Stimulated activated naive CD4-positive, alpha-beta T cell treated with Interleukin-2 at 50 U/mL for 16 hours (primary cell): ENCODE measurements at places on chromosomes 13 and 19.

GRCh38 chr13:40230833-40231266 is 435.6 kb downstream of the FOXO1 start:
- no peak for DNase-seq

GRCh38 chr19:41876847-41877832 is at the start of gene CD79A:
Gene CD79A, plus strand, starts transcription at chr19:41877279. Its CDS starts 26 bp downstream, at chr19:41877305.
- no peak for DNase-seq

- DNase-seq: no peak
Observed at GRCh38 chr19:3370728-3371591, 4.6 kb downstream of the NFIC start.

GRCh38 chr19:10544242-10544752 is 593 bp downstream of the ATG4D start:
- DNase-seq: peak; percentile 15

DNA sequence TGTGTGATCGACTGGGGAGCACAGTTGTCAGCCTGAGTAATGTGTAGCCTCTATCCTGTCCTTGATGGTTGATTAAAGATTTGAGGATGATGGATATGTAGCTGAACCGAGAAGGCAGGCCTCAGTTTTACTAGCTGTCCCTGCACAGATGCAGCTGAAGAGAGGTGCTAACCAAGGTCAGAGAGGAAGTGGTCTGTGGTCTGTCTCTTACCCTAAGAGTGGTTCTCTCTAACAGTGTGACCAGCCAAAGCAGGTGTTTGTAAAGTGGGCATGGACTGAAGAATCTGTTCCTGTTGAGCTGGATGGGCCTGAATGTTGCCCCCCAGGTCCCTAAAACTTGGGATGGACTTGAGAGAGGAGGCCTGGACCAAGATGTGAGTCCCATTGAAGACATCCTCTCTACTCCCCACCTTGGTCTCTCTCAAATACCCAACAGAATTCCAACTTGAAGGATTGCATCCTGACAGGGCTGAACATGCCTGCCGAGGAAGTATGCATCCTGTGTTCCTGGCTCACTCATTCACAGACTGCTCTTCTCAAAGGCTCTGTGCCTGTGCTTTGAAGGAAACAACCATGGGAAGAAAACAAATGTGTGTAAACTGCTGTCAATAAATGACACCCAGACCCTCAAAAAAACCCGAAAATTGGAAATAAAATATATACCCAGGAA is 223.8 kb downstream of the MAB21L1 start:
- DNase-seq: no peak

- no peak for DNase-seq
Observed at GRCh38 chr19:39641773-39642172, 13.9 kb upstream of the LGALS16 start.

DNA sequence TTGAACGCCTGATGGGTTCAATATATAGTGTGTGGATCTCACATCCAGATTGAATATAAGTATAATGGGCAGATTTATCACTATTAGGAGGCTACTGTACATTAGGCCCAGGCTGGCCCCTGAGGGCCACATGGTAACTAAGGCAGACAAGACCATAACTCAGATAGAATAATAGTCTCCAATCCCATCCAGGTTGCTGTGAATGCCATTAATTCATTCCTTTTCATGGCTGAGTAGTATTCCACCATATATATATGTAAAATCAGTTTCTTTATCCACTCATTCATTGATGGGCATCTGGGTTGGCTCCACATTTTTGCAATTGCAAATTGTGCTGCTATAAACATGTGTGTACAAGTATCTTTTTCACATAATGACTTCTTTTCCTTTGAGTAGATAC is 8.1 kb upstream of the PMIS2 start:
- DNase-seq: no peak

GRCh38 chr13:77028202-77028601 is 1.2 kb upstream of the FBXL3 start:
- no peak for DNase-seq

GRCh38 chr19:50036908-50037307 is 11.1 kb downstream of the ZNF473 start:
- DNase-seq: no peak

DNA sequence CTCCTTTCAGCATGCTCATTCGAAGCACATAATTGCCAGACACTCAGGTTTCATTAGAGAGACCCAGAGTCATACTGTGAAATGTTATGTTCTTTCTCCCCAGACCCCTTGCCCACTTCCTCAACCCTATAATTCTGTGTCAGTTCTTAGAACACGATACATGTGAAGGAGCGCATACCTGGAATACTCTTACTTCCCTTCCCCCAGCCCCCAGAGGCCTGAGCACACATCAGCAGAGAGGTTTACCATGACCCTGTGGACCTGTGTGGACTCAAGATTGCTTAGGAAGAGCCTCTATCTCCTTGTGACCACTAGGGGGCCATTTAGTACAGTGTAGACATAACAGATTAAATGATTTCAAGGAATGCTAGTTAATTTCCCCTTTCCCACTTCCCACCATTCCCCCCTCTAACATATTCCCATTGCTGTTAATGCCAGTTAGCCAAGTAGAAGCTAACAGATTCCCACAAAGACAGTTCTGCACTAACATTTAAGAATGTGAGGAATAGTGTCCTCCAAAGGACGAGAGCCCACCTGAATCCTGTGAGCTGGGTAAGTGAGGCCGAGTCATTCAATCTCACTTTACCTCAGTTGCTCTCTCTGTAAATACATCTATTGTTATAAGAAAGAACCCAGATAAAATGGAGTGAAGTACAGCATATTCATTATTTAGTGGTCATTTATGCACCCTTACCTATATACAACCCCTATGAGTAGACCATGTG is 154.2 kb upstream of the MAB21L1 start:
- no peak for DNase-seq

- no peak for DNase-seq
Observed at GRCh38 chr13:112861876-112862615, 107.0 kb upstream of the MCF2L start.

GRCh38 chr13:72151241-72151640 is 284.2 kb upstream of the DACH1 start:
- no peak for DNase-seq

DNA sequence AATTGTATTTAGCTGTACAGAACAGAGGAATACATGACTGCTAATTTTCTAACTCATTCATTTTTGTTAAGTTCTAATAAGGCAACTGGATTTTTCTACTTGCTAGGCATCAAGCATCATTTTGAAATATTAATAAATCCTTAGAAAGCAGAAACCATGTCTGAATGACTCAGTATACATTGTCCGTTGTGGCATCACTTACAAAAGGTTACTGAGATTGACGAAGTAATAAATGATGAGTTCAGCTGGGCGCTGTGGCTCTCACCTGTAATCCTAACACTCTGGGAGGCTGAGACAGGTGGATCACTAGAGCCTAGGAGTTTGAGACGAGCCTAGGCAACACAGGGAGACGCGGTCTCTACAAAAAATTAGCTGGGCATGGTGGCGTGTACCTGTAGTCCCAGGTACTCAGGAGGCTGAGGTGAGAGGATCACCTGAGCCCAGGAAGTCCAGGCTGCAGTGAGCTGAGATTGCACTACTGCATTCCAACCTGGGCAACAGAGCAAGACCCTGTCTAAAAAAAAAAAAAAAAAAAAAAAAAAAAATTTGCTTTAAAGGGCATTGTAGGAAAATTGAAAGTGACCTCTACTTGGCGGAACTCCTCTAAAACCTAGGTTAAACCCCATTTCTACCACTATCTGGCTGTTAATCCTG is 36.6 kb downstream of the LHFPL6 start:
- DNase-seq: no peak

GRCh38 chr13:43272851-43273250 is 249.5 kb downstream of the DNAJC15 start:
- DNase-seq: no peak

DNA sequence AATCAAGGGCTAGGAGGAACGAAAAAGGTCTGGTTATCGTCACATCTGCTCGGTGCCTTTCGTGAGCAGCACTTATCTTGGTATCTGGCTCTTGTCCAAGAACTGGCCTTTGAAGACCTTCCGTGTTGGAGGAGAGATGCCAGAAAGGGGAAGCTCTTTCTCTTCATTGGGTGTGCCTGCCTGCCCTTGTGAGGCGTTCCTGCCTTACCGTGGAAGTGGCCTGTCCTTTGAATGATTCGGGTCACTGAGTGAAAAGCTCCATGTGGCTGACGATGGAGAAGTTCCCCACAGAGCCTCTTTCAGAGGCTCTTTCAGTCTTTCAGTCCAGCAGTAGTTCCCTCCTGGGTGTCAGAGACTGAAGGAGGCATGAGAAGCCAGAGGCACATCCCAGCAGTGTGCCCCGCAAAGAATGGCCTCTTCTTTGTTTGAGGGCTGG is 121.5 kb upstream of the SLC10A2 start:
- DNase-seq: no peak
